Mesothelial cell of epicardium (in vitro differentiated cells): ENCODE measurements at places on chromosomes 7 and 10.

- no peak for DNase-seq
- no peak overlapping the region for H3K4me3 ChIP-seq
- peaks cover 10% of the 10 kb centered on the region for H3K36me3 ChIP-seq
- H3K27ac ChIP-seq: peak overlapping the region; percentile 64
- H3K4me1 ChIP-seq: peaks cover 9% of the 10 kb centered on the region
- H3K27me3 ChIP-seq: no peaks in the 10 kb centered on the region
These were observed 54.8 kb downstream of the UBE2H start for GRCh38 chr7:129898007-129898406.

DNA sequence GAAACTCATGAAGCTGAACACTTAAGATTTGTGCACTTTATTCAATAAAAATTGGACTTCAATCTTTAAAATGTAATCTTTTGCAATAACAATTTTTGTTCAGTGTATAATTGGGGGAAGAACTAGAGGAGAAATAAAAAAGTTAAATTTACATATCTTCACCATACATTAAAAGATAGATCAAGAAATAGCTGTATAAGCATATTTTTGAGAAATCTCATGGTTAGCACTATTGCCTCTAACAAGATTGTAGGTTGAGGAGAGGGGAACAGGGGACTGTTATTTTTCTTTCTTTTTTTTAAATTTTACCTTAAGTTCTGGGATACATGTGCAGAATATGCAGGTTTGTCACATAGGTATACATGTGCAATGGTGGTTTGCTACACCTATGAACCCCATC lies 5.3 kb downstream of the AMPH start:
- no peak overlapping the region for H3K27ac ChIP-seq
- no peaks in the 10 kb centered on the region for H3K36me3 ChIP-seq
- no peak overlapping the region for H3K4me3 ChIP-seq
- H3K4me1 ChIP-seq: no peaks in the 10 kb centered on the region
- H3K27me3 ChIP-seq: peaks cover 66% of the 10 kb centered on the region

DNA sequence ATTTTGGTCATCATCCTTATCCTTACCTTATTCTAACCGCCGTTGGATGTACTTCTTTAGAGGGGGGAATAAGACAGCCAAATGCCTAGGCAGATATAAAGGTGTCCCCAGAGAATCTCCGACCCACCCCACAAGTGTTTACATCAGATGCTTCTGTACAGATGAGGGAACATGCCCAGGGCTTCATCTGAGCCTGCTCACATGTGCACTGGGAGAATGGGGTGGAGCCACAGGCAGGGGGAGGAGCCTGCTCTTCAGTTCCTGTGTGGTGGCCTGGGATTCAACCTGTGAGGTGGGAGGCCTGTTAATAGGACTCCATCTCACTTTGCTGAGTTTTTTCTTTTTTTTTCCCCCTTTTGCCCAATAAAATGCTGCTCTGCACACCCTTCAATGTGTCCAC lies 27.6 kb upstream of the OPTN start:
- H3K27me3 ChIP-seq: no peaks in the 10 kb centered on the region
- peaks cover 3% of the 10 kb centered on the region for H3K36me3 ChIP-seq
- H3K27ac ChIP-seq: no peak overlapping the region
- no peak for DNase-seq

GRCh38 chr7:975702-976473 lies 539 bp upstream of the COX19 start:
- DNase-seq: no peak
- H3K4me3 ChIP-seq: peak overlapping the region; percentile 87
- no peak overlapping the region for H3K27ac ChIP-seq
- H3K27me3 ChIP-seq: no peaks in the 10 kb centered on the region

DNA sequence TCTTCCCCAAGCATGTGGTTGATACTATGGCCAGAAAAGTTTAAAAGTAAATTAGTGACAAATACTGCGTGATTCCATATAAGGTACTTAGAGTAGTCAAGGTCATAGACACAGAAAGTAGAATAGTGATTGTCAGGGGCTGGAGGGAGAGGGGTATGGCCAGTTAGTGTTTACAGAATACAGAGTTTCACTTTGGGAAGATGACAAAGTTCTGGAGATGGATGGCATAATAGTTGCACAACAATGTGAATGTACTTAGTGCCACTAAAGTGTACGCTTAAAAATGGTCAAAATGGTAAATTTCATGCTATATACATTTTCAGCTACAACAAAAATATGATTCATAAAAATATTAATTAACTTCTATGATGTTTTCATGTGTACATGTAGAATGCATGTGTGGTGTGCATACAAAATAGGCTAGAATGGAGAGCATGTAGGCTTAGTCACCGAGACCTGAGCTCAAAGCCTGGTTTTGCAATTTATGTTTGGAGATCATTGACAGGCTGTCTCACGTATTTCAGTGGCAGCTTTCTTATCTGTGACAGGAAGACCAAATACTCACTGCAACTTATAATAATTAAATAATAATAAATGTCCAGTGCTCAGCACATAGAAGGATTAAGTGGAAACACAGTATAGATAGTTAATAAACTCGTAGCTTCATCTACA lies 625.6 kb downstream of the SUGCT start:
- no peaks in the 10 kb centered on the region for H3K27me3 ChIP-seq
- DNase-seq: no peak
- H3K4me1 ChIP-seq: peaks cover 71% of the 10 kb centered on the region

DNA sequence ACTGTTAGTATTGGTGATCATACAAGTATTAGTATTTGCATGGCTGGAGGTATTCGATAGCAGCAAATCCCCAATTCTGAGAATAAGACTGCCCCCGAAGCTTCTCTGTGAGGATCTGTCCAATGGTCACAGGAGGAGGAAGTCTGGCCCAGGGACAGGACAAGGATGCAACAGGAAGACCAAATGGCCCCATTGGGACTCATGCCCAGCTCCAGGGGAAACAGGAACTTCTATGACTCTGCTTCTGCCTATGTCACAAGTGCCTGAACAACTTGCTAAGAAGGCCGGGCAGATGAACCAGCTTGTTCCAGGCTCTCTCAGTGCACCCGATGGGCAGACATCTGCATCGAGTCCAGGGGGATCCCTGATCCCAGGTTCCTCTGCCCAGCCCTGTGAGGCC lies 172.0 kb upstream of the GRB10 start:
- H3K27me3 ChIP-seq: no peaks in the 10 kb centered on the region
- H3K27ac ChIP-seq: no peak overlapping the region
- H3K4me3 ChIP-seq: no peak overlapping the region
- no peaks in the 10 kb centered on the region for H3K4me1 ChIP-seq

- H3K4me1 ChIP-seq: no peaks in the 10 kb centered on the region
- no peak overlapping the region for H3K27ac ChIP-seq
- H3K36me3 ChIP-seq: peaks cover 33% of the 10 kb centered on the region
- DNase-seq: no peak
- no peak overlapping the region for H3K4me3 ChIP-seq
These were observed 198.4 kb downstream of the TPST1 start for GRCh38 chr7:66403564-66403963.

GRCh38 chr7:52635021-52635420 lies 400.4 kb upstream of the POM121L12 start:
- DNase-seq: no peak
- H3K27me3 ChIP-seq: no peaks in the 10 kb centered on the region
- no peaks in the 10 kb centered on the region for H3K36me3 ChIP-seq
- no peak overlapping the region for H3K27ac ChIP-seq

DNA sequence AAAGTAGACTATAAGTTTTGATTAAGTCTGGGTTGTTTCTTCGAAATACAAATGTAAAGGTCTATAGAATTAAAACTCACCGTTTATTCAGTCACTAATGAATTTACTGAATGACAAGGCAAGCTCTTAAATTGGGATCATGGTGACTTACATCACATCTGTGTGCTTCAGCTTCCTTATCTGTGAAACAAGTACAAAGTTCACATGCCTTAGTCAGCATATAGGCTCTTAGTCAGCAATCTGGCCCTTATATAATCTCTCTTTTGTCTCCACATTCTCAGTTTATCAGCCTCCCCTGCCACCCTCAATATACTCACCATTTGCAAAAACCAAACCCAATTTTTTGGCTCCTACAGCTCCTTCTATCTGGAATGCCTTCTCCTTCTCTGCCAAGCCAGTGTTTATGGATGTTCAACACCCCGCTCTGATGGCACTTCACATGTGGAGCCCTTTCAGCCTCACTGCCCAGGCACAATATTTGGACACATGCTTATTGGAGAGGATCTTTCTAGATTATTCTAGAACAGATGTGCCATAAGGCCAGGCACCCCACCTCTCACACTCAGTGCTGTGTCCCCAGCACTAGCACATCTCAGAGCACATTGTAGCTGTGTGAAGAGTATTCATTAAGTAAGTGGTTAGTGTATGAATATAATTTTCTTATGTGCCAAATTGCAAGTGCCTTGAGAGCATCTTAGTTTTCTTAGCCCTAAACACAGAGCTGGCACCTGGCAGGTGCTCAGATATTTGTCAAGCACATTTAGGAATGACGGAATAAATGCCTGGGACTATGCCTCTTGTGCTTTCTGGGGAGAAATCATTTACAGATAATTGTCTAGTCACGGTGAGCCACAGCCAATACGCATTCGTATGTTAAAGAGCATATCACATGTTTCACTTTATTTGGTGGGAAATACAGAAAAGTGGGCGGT lies 9.8 kb upstream of the LAMB1 start:
- no peak for DNase-seq
- H3K36me3 ChIP-seq: no peaks in the 10 kb centered on the region
- no peak overlapping the region for H3K4me3 ChIP-seq
- H3K4me1 ChIP-seq: peaks cover 53% of the 10 kb centered on the region
- no peak overlapping the region for H3K27ac ChIP-seq

- H3K27me3 ChIP-seq: peaks cover 13% of the 10 kb centered on the region
- H3K36me3 ChIP-seq: no peaks in the 10 kb centered on the region
- H3K4me1 ChIP-seq: no peaks in the 10 kb centered on the region
- H3K4me3 ChIP-seq: no peak overlapping the region
- H3K27ac ChIP-seq: no peak overlapping the region
These were observed 31.9 kb upstream of the GUSB start for GRCh38 chr7:66013938-66014337.

GRCh38 chr7:133703547-133703946 lies 423.6 kb upstream of the LRGUK start:
- no peak overlapping the region for H3K27ac ChIP-seq
- H3K36me3 ChIP-seq: no peaks in the 10 kb centered on the region
- H3K4me3 ChIP-seq: no peak overlapping the region
- DNase-seq: no peak

DNA sequence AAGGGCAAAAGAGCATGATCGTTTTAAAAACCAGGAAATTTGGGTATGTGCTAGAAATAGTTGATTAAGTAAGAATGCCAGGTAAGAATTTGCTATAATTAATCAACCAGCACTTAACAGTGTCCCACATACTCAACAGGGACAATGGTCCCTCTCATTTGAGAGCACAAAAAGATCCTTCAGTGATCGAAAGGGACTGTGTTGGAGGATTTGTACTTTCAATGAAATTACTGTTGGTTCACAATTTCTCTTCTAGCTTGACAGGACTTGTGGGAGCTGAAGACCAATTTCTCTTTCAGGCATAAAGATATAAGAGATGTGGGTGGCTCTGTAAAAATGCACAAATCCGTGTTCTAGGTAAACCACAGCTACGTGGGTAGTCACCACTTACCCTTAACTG lies 12.5 kb upstream of the PLEKHS1 start:
- no peak overlapping the region for H3K27ac ChIP-seq
- no peaks in the 10 kb centered on the region for H3K4me1 ChIP-seq
- H3K4me3 ChIP-seq: no peak overlapping the region
- no peak for DNase-seq
- peaks cover 23% of the 10 kb centered on the region for H3K27me3 ChIP-seq

GRCh38 chr10:119908166-119908565 lies 15.6 kb downstream of the SEC23IP start:
- no peaks in the 10 kb centered on the region for H3K27me3 ChIP-seq
- no peak overlapping the region for H3K27ac ChIP-seq
- H3K36me3 ChIP-seq: peaks cover 17% of the 10 kb centered on the region
- H3K4me3 ChIP-seq: no peak overlapping the region

GRCh38 chr10:133359972-133360610 lies 2.3 kb upstream of the FUOM start:
- DNase-seq: no peak
- H3K27ac ChIP-seq: peak overlapping the region; percentile 84
- peaks cover 17% of the 10 kb centered on the region for H3K36me3 ChIP-seq
- peak overlapping the region; percentile 30 for H3K4me3 ChIP-seq
- no peaks in the 10 kb centered on the region for H3K27me3 ChIP-seq
- peaks cover 26% of the 10 kb centered on the region for H3K4me1 ChIP-seq

DNA sequence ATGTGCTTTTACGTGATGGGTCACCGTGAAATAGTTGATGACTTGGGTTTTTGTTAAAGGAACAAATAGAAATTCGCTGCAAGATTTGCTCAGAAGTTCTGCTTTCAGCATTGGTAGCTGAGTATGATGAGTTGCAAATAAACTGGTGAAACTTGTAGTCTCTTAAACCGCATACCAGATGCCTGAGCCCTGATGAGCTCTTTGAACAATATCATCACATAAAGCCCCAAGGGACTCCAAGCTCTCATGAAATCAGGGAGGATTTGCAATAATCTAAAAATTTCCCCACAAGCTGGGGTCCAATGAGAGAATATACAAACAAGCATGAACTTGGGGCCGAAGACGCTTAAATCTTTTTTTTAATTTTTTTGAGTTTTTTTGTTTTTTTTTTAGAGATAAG lies 312.4 kb downstream of the CALN1 start:
- H3K36me3 ChIP-seq: no peaks in the 10 kb centered on the region
- H3K27me3 ChIP-seq: peaks cover 13% of the 10 kb centered on the region
- H3K27ac ChIP-seq: peak overlapping the region; percentile 11
- peaks cover 4% of the 10 kb centered on the region for H3K4me1 ChIP-seq

DNA sequence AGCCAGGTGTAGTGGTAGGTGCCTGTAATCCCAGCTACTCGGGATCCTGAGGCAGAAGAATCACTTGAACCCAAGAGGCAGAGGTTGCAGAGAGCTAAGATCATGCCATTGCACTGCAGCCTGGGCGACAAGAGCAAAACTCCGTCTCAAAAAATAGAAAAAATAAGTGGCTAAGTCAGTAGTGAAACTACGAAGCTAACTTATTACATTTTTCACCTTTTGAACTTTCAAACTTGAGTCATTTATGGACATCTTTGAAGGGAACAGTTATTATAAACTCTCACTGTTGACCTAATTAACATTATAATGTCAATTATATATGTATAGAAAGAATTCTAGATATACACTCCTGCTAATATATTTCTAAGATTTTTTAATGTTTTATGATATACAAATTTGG lies 541.5 kb upstream of the C7orf33 start:
- no peak overlapping the region for H3K27ac ChIP-seq
- H3K36me3 ChIP-seq: no peaks in the 10 kb centered on the region
- DNase-seq: no peak
- H3K4me3 ChIP-seq: no peak overlapping the region

GRCh38 chr10:121281576-121281975 lies 316.7 kb downstream of the FGFR2 start:
- no peak overlapping the region for H3K4me3 ChIP-seq
- H3K27me3 ChIP-seq: no peaks in the 10 kb centered on the region
- DNase-seq: no peak
- peaks cover 29% of the 10 kb centered on the region for H3K4me1 ChIP-seq
- no peak overlapping the region for H3K27ac ChIP-seq

DNA sequence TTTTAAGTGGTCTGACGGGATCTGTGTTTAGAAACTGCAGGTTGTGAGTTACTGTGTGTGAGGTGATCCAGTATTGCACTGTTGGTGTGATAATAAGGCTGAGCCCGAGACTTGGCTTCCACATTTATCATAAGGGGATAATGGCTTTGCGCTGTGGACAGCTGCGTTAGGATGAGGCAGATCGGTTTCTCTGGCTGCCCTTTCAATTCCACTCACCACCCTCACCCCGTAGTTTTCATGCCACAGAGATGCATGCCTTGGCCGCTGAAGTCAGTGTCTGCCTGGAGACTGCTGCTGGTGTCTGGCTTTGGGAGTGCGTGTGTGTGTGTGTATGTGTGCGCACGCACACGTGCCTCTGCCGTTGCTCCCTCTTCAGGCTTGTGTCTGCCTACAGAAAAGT lies 273.0 kb downstream of the CCDC3 start:
- H3K4me3 ChIP-seq: no peak overlapping the region
- no peaks in the 10 kb centered on the region for H3K36me3 ChIP-seq
- no peak for DNase-seq
- peaks cover 2% of the 10 kb centered on the region for H3K27me3 ChIP-seq
- H3K27ac ChIP-seq: no peak overlapping the region
